Amniotic epithelial cell (primary cell): ENCODE measurements at places on chromosomes 5 and 9.

GRCh38 chr5:157006262-157006661 is 43.2 kb upstream of the TIMD4 start:
- no peak for DNase-seq

GRCh38 chr5:143174714-143175398 is 228.6 kb downstream of the NR3C1 start:
- DNase-seq: no peak

GRCh38 chr9:108483676-108484075 is 372.1 kb downstream of the ACTL7B start:
- DNase-seq: no peak

GRCh38 chr5:78677777-78678668 is 29.5 kb upstream of the LHFPL2 start:
- DNase-seq: peak; percentile 98

DNA sequence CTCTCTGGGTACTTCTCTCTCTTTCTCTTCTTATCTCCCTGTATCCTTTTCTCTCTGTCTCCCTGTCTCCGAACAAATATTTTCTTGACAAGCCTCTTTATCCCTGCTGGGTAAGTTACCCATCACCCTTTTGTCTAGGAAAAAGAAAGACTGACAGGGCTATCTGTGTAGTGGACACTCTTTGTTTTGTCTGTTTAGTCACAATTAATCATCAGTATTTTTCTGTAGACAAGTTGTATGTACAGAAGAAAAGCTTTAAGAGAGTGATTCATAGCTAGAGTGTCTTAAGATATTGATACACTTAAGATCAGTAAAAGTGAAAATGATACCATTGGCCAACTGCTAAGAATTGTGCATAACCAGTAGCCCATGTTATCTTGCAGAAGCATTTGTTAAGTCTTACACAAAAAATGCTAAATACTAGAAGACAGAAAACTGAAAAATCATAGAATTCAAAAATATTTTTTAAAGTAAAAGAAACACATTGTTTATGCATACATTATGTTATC is 1043.8 kb upstream of the EDIL3 start:
- DNase-seq: no peak

DNA sequence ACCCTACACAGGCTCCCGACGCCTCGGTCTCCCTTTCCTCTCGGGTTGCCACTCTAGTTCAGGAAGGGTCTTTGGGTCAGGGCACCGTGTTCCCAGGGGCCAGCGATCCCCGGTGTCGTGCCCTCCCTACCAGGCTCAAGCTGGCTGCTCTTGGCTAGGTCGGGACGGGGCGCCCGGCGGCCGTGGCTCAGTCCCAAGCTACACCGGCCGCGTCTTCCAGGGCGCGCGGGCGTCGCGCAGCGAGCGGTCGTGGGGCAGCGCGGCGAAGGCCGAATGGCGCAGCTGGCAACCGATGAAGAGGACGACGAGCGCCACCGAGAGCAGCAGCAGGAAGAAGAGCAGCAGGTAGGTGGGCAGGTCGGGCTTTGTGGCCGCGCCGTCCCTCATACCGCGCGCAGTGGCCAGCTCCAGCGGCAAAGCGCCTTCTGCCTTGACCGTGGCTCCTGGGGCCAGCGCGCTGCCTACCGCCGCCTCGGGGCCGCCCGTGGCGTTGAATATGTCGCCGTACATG is 892 bp downstream of the SMIM32 start:
- DNase-seq: no peak

- no peak for DNase-seq
Measured at GRCh38 chr9:98472216-98472615, 216.8 kb upstream of the TBC1D2 start.

- DNase-seq: no peak
Measured at GRCh38 chr9:131668057-131668438, 71.8 kb downstream of the RAPGEF1 start.

DNA sequence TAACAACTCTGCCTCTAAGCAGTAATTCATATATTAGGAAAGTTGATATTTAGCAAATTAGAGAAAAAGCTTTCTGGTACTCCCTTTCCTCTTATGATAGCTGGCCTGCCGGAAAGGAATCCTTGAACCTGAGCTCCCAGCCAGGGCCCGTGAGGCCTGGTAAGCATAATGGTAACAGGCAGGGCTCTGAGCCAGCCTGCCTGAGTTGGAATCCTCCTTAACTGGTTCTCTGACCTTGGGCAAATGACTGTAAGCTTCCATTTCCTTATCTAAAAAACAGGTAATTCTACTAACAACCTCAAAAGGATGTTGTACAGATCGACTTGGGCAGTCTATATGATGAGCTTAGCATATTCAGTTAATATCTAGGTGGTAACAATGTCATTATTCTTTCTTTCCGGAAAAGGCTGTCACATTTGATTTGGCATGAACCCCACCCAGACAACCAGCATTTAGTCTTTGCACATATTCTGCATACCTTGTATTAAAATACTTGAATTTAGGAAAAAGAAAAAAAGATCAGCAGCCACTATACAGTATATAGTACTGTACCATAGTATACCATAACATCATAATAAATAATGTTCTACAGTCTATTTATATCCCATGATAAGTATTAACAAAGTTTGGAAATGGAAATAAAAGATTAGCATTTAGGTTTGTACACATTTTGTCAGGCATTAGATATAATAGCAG is 55.7 kb upstream of the MAP3K1 start:
- peak; percentile 37 for DNase-seq

DNA sequence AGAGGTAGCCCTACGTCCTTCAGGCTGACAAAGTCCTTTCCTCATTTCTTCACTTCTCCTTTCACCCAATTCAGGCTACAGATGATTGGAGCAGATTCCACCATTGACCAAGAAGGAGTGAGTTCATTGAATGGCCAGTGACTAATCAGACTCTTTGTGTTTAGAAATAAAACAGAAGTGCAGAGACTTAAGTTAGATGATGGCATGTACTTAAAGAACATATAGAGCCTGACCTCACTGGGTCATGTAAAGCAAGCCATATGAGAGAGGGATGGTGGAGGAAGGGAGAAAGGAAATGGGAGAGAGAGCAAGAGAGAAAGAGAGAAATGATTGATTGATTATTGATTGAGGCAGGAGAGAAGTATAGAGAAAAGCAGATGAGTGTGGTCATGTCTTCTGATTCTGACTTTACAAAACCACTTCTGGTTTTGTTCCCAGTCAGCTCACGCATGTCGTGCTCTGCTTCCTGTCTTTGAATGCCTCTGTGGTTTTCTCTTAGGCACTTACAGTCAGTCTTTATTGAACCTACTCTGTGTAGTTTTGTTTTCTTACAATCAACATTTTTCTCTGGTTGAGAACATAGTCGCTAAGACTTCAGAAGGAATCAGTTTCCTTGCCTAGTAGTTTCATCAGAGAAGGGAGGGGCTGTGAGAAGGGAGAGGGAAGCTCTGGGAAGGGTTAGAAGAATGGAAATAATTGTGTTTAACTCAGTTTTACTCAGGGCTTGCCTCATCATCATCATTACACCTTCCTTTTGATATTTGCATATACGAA is 149.2 kb upstream of the KLF9 start:
- peak; percentile 62 for DNase-seq

DNA sequence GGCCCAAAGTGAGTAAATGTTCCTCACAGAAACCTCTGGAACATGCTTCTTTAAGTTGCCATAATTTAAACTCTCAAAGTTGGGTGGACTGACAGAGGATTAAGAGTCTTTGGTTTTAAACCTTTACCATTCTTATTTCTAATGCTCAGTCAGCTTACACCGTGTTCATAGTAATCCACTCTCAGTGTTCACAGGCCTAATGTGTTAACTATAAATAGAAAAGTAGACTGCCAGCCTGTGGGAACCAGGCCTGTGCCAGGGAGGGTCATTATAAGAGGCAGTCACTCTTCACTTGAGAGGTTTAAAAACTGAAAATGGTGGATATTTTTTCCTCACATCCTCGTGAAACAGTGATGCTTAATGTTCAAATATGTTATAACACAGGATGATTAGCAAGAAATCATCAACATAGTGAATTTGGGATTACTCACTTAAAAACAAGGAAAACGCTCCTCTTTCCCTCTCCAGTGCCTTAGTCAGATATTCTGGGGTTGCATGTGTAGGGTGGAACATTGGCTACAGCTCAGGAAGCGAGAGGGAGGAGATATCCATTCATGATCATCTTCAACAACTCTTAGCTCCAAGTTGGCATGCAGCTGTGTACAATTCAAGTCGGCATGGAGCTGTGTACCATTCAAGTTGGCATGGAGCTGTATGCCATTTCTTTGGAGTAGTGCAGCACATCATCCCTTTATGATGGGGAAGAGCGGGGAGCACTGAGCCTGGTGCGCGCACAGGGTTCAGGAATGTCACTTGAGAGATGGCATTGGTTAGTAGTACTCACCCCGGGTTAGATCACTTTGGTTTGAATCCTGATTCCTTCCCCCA is 65.8 kb downstream of the KIAA1958 start:
- no peak for DNase-seq

- peak; percentile 17 for DNase-seq
Measured at GRCh38 chr9:104836235-104836634, 72.3 kb downstream of the NIPSNAP3B start.

DNA sequence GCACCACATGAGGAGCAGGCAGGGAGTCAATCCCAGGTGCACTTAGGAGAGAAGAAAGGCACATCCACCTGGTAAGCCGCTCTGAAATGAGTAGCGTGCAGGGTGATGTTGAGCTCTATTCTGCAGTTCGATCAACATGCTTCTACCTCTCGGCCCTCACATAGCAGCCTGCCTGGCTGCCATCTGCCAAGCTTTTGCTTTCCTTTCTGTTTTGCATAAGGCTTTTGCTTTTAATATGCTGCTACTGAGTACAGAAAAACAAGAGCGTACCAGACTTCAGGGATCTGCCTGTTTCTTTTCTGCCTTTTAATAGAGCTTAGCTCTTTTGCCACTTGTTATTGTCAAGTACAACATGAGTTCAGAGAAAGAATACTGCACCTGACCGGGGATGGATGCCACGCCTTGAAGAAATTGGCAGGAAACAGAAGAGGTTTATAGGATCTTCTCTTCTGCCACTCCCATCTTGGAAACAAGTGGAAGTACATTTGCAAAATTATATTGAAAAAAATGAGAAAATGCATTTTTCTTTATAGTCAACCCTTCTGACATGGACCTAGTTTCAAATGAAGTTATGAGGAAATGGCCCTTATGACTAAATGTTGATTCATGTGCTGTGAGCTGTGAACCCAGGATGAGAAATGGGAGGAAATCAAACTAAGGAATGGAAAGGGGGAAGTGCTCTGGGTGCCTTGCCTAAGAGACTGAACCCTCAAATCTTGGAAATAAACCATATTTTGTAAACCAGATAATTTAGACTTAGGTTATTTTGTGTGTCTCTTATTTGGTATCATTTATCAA is 4.0 kb upstream of the FCHO2 start:
- peak; percentile 73 for DNase-seq

DNA sequence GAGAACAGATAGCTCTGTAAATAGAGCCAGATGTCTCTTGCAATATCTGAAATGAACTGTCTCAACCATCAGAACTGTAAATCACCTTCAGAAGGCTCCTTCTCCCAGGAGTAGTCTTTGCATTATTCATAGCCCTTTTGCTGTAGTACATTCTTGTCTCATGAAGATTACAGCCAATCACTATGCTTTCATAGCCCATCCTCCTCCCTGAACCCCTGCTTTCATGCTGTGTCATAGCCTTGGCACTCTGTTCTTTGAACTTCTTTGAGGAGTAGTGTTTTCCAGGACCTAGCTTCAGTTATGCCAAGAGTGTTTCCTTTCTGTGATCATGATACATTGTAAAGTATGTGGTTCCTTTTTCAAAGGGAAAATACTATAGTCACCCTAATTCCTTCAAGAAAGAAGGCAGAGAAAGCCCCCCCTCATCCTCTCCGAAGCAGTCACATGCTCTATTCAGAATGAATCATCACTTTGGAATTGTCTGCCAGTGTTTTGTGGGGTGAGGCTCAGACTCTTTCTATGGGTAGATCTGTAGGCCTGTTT is 61.1 kb downstream of the GRIA1 start:
- peak; percentile 98 for DNase-seq

DNA sequence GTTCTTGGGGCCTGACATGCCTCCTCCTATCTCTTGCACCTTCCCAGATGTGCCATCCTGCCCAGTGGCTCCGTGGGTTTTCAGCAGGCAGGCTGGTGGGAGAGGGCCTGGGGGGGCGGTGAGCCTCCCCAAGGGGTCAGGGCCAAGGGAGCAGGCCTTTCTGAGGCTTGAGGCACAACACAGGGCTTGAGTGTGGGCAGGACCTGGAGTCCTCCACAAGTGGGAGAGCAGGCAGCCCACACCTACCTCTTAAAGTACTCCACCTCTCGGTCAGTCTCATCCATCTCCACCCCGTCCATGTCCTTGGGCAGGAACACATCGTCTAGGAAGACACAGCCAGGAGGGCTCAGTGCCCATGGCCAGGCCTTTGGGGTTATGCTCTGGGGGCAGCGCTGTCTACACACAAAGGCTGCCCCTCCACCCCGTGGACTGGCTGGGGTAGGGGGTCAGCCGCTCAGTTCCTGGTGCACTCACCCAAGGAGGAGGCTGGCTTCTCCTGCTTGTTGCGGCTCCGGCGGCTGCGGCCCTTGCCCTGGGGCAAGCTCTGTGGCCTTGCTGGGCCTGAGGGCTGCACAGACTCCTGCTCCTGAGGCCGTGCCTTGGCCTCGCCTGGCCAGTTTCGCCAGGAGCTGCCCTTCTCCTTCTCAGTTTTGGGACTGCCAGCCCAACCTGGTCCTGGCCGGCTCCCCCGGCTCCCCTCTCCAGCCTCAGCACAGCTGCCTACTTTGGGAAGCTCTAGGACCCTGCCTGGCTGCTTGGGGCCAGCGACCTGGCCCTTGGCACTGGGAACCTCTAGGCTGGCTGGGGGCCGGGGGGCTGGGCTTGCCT is 7.2 kb upstream of the DDX41 start:
- no peak for DNase-seq

DNA sequence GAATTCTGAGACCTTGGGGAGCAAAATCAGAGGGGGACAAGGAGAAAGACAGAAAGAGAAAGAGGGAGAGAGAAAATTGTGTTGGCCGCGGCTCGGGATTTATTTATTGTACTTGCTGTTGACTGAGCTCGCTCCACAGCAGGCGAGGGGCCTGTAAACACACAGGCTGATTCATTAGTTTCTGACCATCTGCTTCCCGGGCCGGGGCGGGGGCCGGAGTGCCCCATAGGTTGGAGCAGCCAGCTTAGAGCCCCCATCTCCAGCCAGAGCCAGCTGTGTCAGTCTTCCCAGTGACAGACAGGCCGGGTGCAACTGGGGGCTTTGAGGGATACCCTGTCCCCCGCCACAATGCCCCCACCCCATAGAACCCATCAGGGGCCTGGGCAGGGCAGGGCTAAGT is 30.9 kb downstream of the NTNG2 start:
- DNase-seq: no peak

DNA sequence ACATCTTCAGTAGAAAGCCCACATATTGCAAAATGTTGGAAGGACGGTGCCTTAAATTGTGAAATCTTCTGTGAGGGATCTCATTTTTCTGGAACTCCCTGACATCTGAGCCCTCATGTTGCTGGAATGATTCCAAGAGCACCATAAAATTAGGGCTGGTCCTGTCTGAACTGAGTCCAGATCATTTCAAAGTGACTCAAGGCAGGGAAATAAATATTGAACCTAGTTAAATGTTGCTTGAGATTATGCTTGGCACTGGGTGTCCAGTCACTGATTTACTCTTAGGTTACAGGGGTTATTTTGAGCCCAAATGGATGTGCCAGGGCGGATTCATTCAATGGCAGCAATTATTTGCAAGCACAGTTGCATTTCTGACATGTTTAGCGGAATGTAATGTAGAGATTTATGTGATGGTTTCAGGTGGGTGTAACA is 437.0 kb downstream of the PIK3R1 start:
- DNase-seq: peak; percentile 41

GRCh38 chr9:28926306-28926705 is 1353.0 kb upstream of the C9orf72 start:
- DNase-seq: no peak

- no peak for DNase-seq
Measured at GRCh38 chr5:37757980-37758582, 81.8 kb downstream of the GDNF start.

GRCh38 chr9:97571664-97572063 is 61.5 kb downstream of the TSTD2 start:
- DNase-seq: peak; percentile 82
